GM13977 (cell line): ENCODE measurements at places on chromosomes 13 and 19.

DNA sequence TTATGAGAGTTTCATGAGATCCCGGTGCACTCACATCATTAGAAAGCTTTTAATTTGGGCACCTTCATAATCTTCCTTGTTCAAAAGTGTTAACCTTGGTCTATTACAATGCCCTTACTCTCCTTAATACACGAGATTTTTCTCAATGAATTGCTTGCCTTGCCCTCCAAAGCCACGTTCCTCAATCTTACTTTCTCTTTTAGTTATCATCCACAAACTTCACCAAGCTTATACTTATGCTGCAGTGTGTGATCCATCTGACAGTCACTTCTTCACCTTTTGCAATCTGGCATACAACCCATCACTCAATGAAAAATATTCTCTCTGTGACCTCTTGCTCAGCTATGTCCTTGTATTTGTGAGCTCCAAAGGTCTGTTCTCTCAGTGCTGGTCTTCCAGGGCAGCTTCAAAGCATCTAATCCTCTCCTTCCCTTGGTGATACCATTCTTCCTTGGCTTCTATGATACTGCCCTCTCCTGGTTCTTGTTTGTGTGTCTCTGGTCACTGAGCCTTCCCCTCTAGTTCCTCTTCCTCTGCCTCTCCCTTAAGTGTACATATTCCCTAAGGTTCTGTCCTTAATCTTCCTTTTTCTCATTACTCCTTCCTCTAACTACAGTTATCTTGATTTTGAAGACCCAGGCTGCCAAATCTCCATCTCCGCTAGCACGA lies 202.2 kb upstream of the STARD13 start:
- peak; percentile 41 for DNase-seq

- no peak for DNase-seq
Measured at GRCh38 chr19:42657556-42657955, 62.8 kb upstream of the CEACAM8 start.

GRCh38 chr19:18265582-18265981 lies 8.7 kb downstream of the IQCN start:
- no peak for DNase-seq

- DNase-seq = no peak
Measured at GRCh38 chr13:60398907-60399589, 2.0 kb downstream of the TDRD3 start.

DNA sequence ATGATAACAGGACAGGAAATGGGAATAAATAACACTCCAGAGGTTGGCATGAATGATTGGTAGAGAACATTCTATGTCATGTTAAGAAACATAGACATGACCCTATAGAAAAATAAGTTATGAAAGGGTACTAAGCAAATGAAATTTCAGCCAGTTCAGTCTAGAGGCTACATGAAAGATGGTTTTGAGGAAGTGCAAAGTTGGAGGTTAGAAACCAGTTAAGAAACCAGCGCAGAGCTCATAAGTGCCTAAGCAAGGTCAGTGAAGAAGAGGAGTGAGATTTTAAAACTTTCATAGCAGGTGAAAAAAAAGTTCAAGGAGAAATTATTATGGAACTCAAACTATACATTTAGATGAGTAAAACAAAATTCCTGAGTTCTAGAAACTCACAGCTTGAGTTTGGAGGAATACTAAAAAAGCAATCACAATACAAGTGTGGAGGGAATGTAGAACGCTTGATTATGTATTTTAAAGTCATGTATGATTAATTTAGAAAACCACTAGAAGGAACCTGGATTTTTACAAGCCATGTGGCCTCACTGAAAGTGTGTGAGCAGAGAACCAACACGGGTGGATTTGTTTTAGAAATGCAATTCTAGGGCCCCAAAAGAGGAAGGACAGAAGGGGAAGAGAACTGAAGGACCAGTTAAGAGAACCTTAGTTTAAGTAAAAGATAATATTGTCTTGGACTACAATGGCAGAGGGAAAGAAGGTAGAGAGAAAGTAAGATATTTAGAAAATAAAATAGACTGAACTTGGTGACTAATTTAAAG lies 162.4 kb downstream of the PCDH20 start:
- peak; percentile 5 for DNase-seq

DNA sequence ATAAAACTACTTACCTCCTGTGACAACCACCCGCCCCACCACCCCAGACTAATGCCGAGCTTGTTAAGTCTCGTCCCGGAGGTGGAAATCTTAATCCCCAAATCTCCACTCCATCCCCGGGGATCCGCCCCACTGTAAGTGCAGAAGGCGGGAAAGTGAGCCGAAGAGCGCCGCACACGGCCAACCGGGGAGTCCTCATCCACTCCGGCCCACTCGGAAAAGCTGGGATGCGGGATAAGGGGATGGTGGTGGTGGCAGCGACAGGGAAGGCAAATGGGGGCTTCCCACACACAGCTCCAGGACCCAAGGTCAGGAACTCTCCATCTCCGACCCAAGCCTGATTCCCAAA lies 621 bp downstream of the FBL start:
- DNase-seq = no peak

- no peak for DNase-seq
Measured at GRCh38 chr13:50654331-50654730, 189.2 kb downstream of the DLEU7 start.

GRCh38 chr13:99548448-99548847 lies 47.2 kb downstream of the TM9SF2 start:
- DNase-seq = no peak

GRCh38 chr13:98752467-98753290 lies at the start of gene SLC15A1:
Gene SLC15A1, minus strand, starts transcription at chr13:98752672. Its CDS starts 74 bp downstream, at chr13:98752598.
- no peak for DNase-seq

- no peak for DNase-seq
Measured at GRCh38 chr19:49428547-49429451, 3.6 kb downstream of the GFY start.

- DNase-seq = no peak
Measured at GRCh38 chr19:6671960-6672359, 2.0 kb upstream of the TNFSF14 start.

- DNase-seq = no peak
Measured at GRCh38 chr19:18672044-18672451, 11.4 kb upstream of the CRTC1 start.

DNA sequence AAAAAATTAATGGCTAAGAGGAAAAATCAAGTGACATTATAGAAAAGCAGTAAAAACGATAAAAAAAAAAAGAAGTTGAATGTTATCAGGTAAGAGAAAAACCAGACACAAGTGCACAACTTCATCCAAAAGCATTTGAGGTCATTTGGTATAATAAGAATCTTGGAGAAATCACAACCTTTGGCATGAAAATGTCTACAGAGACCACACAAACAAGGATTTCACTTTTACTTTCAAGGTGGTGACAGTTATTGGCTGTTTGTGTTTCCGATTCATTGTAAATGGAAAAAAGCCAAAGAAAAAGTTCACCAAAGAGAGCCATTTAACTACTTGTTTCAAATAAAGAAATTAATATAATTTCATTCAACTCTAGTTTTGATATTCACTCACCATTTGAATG lies 1193.5 kb downstream of the PCDH9 start:
- no peak for DNase-seq

DNA sequence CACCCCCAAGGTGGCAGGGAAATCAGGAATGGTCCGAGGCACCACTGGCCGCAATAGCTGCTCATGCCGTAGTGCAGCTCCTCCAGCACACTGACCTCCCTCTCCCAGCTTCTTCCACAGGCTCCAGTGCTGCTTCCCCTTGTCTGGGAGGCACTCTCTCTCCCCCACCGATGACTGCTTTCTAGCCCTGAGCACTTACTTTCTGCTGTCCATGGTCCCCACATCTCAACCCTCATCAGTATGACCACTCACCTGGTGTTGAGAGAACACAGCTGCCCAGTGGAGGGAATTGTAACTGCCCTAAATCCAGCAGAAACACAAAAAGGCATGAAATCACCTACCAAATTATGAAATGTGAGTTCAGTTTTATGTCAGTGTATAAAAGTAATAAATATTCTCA lies 28.9 kb upstream of the TPP2 start:
- DNase-seq = no peak

GRCh38 chr19:49256691-49257090 lies 68.3 kb downstream of the SLC6A16 start:
- DNase-seq = no peak

- no peak for DNase-seq
Measured at GRCh38 chr13:28585561-28585960, 73.4 kb upstream of the POMP start.

GRCh38 chr13:76845865-76846264 lies 40.3 kb downstream of the KCTD12 start:
- no peak for DNase-seq

DNA sequence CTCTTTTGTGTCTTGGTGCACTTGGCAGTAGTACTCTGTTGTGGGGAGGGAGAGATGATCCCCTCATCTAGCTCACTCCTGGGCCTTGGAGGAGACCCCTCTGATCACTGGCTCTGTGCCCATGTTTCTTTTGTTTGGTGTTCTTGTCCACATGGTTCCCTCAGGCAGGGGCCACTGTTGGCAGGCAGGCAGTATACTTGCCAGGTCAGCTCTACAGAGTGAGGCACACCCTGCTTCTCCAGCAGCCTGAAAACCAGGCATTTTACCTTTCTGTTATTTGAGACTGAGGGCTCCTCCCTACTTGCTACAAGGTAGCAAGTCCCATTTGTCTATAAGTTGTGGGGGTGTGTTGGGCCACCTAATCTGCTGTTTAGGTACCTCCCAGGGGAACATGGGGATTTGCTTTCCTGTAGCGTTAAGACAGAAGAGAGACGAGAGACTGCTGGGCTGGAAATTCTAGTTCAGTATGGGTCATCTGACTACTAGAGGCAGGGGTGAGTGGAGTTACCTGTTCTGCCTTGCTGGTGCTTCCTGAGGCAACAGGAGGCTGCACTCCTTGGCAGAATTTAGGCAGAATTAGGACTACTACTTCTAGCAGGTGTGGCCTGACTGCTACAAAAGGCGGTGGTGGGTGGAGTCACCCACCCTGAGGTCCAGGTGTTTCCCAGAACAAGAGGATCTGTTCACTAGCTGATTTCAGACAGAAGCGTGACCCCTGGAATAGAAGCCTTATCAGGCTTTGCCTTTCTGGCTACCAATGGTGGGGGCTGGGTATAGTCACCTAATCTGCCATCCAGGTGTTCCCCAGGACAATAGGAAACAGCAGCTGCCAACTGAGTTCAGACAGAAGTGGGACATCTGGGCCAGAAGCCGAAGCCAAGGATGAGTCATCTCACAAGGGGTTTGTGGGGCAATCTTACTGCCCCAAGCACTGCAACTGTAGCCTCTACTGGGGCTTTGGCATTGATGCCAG lies 843.0 kb upstream of the ATXN8OS start:
- no peak for DNase-seq

- DNase-seq = peak; percentile 55
Measured at GRCh38 chr19:4233282-4233853, 4.0 kb downstream of the EBI3 start.

DNA sequence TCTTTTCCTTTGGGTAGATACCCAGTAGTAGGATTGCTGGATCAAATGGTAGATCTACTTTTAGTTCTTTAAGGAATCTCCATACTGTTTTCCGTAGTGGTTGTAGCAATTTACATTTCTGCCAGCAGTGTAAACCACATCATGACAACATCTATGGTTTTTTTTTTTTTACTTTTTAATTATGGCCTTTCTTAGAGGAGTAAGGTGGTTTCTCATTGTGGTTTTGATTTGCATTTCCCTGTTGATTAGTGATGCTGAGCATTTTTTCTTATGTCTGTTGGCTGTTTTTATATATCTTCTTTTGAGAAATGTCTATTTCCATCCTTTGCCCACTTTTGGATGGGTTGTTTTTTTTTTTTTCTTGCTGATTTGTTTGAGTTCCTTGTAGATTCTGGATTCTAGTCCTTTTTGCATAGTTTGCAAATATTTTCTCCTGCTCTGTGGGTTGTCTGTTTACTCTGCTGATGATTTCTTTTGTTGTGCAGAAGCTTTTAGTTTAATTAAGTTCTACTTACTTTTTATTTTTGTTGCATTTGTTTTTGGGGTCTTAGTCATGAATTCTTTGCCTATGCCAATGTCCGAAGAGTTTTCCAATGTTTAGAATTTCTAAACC lies 38.8 kb downstream of the TDRD3 start:
- DNase-seq = no peak
